ENCODE measurements at places on chromosomes 16 and 17. TPM values are rescaled to one million over a fixed set of nuclear protein-coding genes. Genes with fewer than 3 reads are reported as not detected.
A peak's percentile ranks its signal among the peaks of the same experiment; 100 is the strongest.

DNA sequence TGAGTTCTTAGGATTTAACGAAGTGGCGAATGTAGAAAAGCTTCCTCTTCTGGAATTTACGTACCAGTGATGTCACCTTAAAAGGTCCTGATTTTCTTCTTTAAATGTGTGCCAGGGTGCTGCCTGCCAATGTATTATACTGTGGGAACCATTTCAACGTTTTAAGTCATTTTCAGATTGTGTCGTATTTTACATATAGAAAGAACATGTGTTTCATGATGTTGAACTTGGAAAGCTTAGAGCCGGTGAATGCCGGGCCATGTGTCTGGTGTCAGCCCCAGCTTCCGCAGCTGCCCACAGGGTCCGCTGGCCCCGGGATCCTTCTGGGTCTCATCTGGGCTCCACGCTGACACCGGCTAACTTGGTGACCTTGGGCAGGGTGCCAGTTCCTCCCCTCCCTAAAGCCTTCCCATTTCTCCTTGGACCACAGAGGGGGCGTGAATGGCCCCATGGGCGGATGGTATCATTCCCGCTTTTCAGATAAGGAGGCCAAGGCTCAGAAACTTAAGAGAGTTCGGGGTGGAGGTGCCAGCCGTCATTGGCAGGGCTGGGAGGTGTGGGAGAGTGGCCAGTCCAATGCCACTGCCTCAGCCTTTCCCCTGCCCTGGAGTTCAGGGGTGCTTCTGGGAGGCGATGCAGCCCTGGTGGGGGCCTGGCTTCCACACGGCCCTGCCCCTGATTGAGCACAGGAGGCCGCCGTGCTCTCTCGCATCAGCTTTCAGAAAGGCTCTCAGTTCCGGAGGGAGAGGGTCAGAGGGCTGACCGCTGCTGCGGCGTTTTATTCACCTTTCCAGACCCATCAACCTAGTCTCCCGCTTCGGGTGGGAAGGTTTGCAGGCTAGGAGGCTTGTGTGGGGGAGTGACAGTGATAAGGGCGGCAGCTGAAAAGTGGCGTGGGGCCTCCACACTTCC lies 68.8 kb upstream of the CIBAR2 start:
- DNase-seq, result no peak

- no peak for DNase-seq
Observed at GRCh38 chr16:84609563-84610177, 8.2 kb downstream of the COTL1 start.

DNA sequence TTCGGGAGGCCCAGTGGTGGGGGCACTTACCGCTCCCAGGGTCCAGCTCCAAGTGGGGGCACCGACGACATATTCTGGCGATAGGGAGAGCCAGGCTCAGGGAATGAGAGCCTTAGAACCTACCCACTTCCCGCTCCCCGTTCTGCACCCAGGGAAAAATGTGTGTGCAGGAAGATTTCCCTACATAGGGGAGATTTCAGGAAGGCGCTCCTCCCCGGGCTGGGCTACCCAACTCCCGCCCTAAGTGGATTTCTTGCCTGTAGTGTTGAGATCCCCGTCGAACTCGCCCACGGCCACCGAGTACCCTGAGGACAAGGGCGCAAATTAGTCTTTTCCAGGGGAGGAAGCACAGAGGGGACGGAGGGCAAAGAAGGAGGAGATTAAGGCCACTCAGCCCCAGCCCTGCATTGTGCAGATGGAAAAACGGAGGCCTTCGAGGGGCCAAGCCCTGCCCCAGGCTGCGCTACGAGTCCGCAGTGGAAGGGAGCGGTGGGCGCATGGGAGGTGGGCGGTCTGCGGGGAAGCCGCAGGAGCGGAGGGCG lies 5.1 kb downstream of the ITGA2B start:
- no peak for DNase-seq

DNA sequence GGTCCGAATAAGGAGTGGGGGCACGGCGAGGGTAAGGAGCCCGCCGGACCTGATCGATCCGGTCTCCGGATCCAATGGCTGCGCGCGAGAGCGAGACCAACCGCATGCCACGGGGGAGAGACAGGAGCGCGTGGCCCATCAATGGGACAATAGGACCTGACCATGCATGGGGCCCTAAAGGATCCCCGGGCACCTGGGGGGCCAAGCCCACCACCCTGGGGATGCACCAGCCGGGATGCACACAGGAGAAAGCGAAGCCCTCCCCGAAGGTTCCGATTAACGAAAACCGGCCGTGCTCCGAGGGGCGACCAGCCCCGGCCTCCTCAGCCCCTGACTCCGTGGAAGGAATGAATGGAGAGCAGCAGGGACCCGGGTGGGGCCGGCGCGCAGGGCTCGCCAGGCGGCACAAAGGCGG lies 525 bp downstream of the JPT1 start:
- peak; percentile 27 for DNase-seq

- DNase-seq, result no peak
Observed at GRCh38 chr17:82232876-82233785, 4.3 kb downstream of the SLC16A3 start.

GRCh38 chr16:70465999-70466804 lies 11.8 kb downstream of the FCSK start:
- DNase-seq, result no peak

DNA sequence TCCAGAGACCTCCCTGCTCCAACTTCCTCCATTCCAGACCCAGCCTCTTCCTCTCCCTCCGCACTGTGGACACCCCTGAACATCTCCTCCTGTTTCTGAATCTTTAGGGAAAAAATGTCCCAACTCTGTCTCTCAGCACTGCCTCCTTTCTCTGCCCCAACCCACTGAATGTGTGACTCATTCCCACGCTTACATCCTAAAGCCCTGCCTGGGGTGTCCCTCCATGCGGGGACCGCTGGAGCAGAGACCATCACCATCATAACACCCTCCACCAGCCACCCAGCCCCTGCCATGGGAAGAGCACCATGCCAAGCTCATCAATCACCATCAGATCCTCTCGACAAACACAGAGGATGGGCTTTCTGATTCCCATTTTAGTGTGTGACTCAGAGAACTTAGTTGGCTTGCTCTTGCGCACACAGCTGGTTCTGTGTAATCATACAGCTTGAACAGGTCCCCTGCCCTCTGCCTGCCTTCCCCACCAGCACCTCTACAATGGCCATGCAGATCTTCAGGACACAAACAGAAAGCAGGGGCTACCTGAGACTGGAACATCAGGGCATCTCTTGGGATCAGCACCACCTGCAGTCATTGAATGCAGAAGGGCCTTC lies 10.7 kb downstream of the RPRML start:
- no peak for DNase-seq

- DNase-seq, result no peak
Observed at GRCh38 chr17:64172510-64172909, 42.6 kb upstream of the ERN1 start.

DNA sequence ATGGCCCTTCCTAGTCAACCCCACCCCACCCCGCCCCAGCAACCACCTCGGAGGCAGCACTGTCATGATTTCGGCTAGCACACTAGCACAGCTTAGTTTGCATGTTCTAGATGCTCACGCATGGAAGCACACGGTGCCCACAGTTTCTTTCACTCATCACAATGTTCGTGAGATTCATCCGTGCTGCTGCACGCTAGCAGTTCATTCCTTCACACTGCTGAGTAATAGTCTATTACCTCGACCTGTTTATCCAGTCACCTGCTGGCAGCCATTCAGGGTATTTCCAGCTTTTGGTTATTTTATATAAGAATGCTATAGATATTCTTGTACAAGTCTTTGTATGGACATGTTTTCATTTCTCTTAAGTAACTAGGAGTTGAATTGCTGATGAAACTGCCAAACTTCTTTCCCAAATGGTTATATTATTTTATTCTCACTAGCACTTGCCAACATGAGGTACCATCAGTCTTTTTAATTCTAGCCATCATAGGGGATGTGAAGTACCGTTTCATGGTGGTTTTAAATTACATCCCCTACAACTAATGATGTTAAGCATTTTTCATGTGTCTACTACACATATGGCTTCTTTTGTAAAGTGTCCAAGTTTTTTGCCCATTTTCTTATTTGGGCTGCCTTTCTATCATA lies 75.7 kb downstream of the CYTH1 start:
- no peak for DNase-seq

- DNase-seq, result no peak
Observed at GRCh38 chr17:61366076-61366714, 33.4 kb upstream of the TBX2 start.

DNA sequence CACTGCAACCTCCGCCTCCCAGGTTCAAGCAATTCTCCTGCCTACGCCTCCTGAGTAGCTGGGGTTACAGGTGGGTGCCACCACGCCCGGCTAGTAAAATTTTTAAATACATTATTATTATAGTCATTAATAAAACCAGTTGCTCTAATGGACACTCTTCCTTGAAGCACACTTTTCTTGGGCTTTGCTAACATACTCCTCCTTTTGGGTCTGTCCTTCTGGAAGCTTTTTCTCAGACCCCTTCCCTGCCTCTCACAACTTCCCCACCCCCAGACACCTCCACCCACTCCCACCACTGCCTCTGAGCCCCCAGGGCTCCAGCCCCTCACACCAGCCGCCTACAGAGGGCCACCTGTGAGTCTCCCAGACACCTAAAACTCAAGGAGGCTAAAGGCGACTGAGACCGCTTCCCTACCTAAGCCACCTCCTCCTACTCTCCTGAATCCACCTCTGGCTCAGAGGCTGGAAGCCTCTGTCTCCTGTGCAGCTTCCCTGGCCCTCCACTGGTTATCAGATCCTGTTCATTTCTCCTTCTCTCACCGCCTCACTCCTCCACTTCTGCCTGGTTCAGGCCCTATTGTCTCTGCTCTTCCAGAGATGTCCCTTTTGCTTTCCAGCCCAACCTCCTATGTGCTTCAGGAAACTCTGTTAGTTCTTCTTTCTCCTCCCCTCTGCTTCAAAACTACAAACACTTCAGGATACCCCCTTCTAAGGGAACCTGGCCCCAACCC lies 2.1 kb upstream of the CUEDC1 start:
- DNase-seq, result no peak

- no peak for DNase-seq
Observed at GRCh38 chr16:5175266-5175665, 77.7 kb upstream of the EEF2KMT start.

DNA sequence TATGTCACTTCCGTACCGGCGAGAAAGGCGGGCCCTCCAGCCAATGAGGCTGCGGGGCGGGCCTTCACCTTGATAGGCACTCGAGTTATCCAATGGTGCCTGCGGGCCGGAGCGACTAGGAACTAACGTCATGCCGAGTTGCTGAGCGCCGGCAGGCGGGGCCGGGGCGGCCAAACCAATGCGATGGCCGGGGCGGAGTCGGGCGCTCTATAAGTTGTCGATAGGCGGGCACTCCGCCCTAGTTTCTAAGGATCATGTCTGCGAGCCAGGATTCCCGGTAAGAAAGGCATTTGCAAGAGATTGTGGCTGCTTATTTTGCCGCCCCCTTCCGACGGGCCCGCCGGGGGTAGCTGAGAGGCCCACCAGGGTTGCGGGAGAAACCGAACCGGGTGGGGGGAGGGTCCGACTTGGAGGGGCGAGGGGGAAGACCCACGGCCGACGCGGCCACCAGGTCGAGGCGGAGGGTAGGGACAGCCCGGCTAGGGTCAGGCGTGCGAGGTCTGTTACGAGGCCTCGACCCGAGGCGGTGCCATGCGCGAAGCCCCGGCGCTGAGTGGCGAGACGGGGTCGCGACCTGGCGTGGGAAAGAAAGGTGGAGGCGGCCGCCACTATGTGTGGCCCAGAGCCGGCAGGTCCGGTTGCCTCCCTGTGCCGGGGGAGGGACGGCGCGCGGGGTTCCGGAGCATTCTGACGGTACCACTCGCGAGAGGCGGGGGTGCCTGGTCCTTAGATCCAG lies 6.7 kb upstream of the CD68 start:
- DNase-seq, result peak; percentile 99

DNA sequence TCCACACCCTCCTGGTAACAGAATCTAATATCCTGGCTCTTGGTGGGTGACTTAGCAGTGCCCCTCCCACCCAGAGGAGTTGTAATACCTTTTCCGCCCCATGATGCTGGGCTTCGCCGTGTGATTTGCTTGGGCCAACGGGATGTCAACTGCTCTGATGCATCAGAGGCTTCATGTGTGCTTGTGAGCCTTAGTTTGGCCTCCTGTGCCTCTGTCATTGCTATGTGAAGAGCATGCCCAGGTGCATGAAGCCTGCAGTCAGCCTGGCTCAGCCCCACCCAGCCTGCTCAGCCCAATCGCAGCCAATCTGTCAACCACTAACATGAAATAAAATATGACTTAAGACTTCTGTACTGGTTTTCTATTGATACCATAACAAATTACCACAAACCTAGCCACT lies 201.2 kb upstream of the RPL38 start:
- no peak for DNase-seq

DNA sequence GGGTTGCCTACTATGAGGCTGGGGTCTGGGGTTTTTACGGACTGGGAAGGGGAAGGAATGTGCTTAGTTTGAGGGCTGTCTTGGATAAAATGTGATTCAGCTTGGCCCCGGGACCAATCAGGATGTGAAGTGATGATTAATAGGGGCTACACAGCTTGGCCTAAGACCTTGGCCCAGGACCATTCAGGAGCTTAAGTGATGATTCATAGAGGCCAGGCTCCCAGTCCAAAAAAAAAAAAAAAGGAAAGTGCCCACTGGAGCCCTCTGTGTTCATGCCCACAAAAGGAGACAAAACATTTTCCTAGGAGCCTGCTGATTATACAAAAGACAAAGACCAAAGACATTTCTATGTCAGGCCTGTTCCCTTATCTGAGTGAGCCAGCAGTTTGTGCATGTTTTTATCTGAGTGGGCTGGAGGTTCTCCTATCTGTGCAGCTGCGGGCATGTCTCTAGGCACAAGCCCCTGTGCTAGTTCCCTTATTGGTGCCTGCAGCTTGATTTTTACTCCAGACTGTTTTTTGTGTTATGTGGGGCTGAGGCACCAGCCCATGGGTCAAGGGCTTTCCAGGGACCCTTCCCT lies 898.2 kb upstream of the GOT2 start:
- DNase-seq, result peak; percentile 93

GRCh38 chr16:43294-43693 lies 10.1 kb downstream of the POLR3K start:
- DNase-seq, result no peak

GRCh38 chr17:21035406-21035805 lies 7.4 kb downstream of the USP22 start:
- no peak for DNase-seq

DNA sequence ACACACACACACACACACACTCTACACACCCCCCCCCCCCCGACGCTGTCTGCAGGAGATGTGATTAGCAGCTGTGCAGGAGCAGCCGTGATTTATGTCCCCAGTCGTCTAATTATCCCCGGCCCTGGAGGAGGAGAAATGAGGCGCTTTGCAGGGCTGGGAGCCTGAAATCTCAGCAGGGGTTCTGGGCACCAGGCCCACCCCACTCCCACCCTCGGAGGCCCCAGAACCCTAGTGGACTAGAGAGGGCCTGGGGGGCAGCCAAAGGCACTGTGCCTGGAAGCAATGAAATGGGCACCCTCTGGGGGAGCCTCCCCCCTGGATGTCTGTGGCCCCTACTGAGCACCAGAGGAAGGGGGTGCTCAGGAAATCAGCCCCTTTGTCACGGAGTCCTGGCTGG lies 134.2 kb upstream of the CIBAR2 start:
- no peak for DNase-seq

- peak; percentile 84 for DNase-seq
Observed at GRCh38 chr16:89922884-89923639, at the start of gene TUBB3. TSS of gene TUBB3 (plus strand) at chr16:89923342. CDS start at chr16:89923402, 60 bp downstream.

The ZNF785 gene
- 7.7 TPM for total RNA-seq

The CCDC200 gene
- not detected for total RNA-seq

The KCNJ2 gene
- total RNA-seq, result 0.66 TPM

The OR1A1 gene
- total RNA-seq, result not detected

The KRTAP3-1 gene
- not detected for total RNA-seq

The CETP gene
- not detected for total RNA-seq

The HAGH gene
- total RNA-seq, result 45.7 TPM
